Tibial nerve (tissue), 4 donors: ENCODE measurements at places on chromosomes 2 and 18.

- no peak for DNase-seq
Measured at GRCh38 chr2:26486789-26487188, 8.9 kb upstream of the OTOF start.

GRCh38 chr18:10149768-10150556 lies 236.1 kb downstream of the VAPA start:
- no peak for DNase-seq

GRCh38 chr2:219309278-219309677 lies at the start of gene PTPRN:
Gene PTPRN, minus strand, starts transcription at chr2:219309401. Its CDS starts 69 bp downstream, at chr2:219309332.
- no peak for DNase-seq

GRCh38 chr18:79069717-79070151 lies 540 bp downstream of the ATP9B start:
- peak; percentile 6 for DNase-seq

DNA sequence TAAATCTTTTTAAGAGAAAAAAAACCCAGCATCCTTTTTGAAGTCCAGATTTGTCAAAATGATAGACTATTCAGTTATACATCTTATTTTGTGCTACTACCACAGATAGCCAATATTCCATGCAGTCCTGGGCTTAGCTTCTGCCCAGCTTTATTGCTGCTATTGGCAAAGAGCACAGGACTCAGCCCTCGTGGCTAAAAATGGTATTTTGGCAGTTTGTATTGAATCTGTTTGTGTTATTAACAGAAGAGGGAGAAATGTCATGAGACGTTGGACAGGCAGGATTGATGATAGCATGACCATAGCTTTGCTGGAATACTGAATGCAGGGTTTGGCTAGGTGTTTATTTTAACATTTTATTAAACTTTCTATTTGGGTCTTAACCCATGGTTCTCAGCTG lies 19.4 kb downstream of the ELAC1 start:
- DNase-seq = no peak

- no peak for DNase-seq
Measured at GRCh38 chr2:223548194-223548593, 54.0 kb downstream of the SCG2 start.

DNA sequence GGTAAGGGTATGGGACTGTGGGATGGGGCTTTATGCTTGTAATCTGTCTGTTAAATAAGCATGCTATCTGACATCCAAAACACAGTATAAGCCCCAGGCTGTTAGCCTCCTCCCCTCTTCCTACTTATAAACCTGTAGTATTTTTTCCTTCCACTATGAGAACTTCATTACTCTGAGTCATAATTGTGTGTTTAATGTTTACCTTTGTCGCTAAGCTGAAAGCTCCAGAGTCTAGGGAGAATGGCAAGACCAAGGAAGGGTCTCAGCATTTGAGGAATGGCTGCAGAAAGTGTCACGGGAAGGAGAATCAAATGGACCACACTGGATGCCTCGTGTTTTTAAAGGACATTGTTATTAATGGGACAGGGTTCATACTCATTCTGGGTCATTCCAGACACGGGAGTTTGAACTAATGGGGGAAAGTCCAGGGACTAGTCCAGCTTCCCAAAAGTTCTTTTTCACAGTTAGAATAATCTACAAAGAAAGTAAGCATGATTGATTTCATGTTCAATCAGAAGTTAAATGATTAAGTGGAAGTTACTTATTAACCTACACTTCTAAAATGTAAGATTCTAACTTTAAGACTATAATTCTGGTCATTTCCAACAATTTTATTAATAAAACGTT lies 292.2 kb downstream of the AFF3 start:
- no peak for DNase-seq

DNA sequence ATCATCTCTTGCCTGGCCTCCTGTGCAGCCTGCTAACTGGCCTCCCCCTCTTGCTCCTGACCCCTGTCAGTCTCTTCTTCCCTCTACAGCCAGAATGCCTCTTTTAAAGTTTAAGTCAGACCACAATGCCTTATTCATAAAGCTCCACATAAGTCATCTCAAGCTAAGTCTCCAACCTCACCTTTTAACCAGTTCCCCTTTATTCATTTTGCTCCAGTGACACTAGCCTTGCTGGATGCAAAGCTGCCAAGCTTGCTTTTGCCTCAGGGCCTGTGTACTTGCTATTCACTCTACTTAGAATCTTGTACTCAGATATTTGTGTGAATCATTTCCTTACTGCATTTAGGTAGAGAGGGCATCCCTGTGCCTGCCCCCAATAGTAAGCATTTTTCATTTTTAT lies 180.9 kb downstream of the PDE1A start:
- DNase-seq = no peak

DNA sequence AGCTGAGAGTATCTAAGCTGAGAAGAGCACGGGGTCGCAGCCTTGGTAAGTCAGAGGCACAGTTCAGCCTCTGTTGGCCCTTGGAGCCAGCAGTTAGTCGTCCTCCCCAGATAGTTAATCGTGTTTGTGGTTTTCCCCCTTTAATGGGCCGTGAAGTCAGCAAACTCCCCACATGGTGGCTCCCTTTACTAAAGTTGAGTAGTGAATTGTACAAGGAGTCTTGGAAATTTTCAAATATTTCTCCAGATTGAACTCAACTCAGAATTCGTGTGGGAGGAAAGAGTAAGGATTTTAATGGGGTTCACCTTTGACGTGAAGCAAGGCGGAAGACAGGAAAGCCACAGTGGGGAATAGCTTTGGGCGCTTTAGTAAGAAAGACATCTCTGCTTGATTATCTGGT lies 2.4 kb upstream of the ADCYAP1 start:
- DNase-seq = no peak

GRCh38 chr18:46675112-46675511 lies 18.1 kb upstream of the LOXHD1 start:
- no peak for DNase-seq

DNA sequence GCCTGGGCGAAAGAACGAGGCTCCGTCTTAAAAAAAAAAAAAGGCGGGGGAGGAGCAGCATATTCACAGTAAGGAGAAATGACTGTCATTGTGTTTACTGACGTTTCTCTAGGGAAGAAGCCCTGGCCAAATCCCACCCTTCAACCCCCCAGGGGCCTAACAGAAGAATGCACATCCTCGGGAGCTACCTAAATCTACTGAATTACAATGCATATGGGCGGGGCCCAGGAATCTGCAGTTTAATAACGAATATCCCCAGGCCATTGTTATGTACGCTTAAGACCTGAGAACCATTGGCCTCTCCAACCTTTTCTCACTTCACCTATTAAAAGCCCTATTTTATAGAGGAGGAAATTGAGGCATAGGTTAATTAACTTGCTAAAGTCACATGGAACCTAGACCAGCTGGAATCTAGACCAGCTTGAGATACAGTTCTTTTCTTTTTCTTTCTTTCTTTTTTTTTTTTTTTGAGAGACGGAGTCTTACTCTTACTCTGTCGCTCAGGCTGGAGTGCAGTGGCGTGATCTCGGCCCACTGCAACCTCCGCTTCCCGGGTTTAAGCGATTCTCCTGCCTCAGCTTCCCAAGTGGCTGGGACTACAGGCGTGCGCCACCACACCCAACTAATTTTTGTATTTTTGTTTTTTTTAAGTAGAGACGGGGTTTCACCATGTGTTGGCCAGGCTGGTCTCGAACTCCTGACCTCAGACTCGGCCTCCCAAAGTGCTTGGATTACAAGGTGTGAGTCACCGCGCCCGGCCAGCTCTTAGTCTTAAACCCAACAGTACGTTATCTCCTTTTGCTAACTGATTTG lies 708 bp upstream of the RIF1 start:
- DNase-seq = no peak

- no peak for DNase-seq
Measured at GRCh38 chr2:196513796-196514526, 125.6 kb upstream of the CCDC150 start.

GRCh38 chr2:10208736-10209135 lies 86.2 kb downstream of the RRM2 start:
- DNase-seq = no peak

GRCh38 chr2:237704501-237705434 lies 77.4 kb downstream of the LRRFIP1 start:
- no peak for DNase-seq

- peak; percentile 25 for DNase-seq
Measured at GRCh38 chr2:20599001-20599600, 51.8 kb downstream of the HS1BP3 start.

- DNase-seq = no peak
Measured at GRCh38 chr18:37964885-37965571, 399.4 kb upstream of the CELF4 start.

- no peak for DNase-seq
Measured at GRCh38 chr2:151482171-151482725, 72.5 kb downstream of the RIF1 start.

DNA sequence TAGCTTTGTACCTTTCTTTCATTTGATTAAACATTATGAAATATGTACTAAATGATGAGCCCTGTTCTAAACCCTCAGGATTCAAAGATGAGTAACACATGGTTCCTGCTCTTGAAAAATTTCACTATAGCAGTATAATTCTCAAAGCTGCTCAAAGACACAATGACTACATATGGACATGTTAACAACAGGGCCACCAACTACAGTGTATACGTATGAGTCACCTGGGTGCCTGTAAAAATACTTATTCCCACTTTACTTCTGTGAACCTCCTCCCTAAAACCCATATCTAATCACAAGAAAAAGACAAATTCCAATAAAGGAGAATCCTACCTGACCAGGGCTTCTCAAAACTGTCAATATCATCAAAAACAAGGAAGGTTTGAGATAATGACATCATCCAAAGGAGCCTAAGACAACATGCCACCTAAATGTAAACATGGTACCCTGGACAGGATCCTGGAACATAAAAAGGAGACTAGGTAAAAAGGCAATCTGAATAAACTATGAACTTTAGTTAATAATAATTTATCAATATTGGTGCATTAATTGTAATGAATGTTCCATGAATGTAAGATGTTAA lies 84.7 kb downstream of the FAM161A start:
- DNase-seq = no peak

GRCh38 chr18:79510046-79510685 lies 114.4 kb downstream of the NFATC1 start:
- DNase-seq = no peak

- DNase-seq = no peak
Measured at GRCh38 chr2:160647967-160648685, 154.5 kb upstream of the RBMS1 start.

- DNase-seq = no peak
Measured at GRCh38 chr18:58866066-58866772, 1.5 kb downstream of the ZNF532 start.

- no peak for DNase-seq
Measured at GRCh38 chr2:54728669-54729120, 5.2 kb downstream of the EML6 start.

GRCh38 chr2:80942766-80943165 lies 638.2 kb upstream of the LRRTM1 start:
- no peak for DNase-seq

DNA sequence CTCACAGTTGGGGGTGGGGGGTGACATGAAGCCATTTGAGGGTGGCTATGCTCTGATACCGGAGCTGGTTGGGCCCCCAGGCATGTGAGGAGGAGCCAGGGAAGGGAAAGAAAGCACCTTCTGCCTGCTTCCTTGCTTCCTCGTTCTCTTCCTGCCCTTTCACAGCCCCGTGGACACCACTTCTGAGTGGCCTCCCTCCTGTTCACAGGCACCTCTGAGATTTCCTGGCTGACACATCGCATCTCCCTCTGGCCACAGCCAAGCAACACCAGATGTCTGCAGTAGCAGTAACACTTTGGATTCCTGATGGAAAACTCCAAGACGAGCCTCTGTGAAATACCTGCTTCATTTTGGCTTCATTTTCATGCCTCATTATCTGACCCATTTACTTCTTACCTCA lies 64.7 kb upstream of the ST3GAL5 start:
- no peak for DNase-seq

DNA sequence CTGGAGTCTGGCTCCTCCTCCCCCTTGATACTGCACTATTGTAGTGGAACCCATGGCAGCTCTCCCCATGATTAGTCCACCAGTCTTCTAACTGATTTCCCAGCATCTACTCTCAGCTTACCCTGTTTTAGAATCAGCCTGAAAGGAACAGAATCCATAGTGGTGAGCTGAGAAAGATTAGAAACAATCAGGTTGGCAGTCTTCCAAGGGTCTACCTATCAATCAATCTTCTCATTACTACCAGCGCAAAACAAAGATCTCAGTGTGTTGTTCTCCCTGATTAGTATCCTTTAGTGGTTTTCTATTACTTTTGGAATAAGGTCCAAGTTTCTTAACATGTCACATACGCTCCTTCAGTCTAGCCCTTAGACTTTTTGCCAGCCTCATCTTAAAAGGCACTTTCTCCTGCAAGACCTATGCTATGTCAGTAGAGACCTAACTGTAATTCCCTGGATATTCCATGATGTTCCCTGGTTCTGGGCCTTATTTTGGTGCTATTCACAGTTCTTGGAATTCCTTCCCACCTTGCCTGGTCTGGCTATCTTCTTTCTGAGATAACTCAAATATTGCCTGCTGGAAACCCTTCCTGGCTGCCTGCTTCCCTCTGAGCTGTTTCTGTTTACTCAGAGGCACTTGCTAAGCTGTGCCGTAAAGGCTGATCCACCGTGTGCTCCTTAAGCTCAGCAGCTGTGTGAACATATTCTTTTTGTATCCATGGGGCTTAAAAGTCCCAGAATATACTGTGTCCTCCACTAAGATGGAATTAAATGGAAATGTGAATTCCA lies 32.6 kb downstream of the LAMA3 start:
- no peak for DNase-seq

DNA sequence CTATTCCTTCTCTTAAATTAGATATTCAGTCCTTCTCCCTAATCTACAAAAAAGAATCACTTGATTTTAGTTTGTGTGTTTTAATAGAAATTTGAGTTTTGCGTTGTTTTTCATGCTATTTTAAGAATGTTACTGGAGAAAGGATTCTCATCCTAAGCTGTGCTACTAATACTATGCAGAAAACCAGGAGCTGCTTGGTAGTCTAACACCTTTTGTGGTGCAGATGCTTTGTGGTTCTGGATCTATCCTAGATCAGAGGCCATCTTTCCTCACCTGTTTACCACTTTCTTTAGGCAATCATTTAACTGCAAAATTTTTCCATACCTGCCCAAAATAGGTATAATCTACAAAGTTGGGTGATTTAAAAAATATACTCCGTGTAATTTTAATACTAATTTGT lies 823.6 kb downstream of the CPS1 start:
- DNase-seq = no peak

- peak; percentile 55 for DNase-seq
Measured at GRCh38 chr2:236972491-236973342, 113.0 kb upstream of the COPS8 start.

DNA sequence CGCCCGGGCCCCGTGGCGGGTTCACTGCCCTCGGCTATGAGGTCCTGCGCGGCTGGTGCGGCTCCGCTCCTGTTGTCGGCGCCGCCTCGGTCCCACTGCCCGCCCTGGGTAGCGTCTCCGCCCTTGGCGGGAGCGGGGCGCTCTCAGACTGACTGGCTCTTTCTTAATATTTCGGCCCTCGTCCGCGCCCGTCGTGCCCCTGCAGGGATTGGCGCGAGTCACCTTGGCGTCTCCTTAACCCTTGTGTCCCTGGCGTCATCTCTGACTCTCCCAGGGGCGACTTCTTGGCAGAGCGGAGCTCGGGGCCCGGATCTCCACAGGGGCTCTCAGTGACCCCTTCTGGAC lies 1.3 kb downstream of the PTMA start:
- no peak for DNase-seq

- peak; percentile 26 for DNase-seq
Measured at GRCh38 chr2:64454386-64455332, 697 bp downstream of the LGALSL start.
